ENCODE measurements at places on chromosomes 7 and 10.

- peak; percentile 31 for DNase-seq
Measured at GRCh38 chr10:128540128-128540762, 414.0 kb upstream of the MKI67 start.

DNA sequence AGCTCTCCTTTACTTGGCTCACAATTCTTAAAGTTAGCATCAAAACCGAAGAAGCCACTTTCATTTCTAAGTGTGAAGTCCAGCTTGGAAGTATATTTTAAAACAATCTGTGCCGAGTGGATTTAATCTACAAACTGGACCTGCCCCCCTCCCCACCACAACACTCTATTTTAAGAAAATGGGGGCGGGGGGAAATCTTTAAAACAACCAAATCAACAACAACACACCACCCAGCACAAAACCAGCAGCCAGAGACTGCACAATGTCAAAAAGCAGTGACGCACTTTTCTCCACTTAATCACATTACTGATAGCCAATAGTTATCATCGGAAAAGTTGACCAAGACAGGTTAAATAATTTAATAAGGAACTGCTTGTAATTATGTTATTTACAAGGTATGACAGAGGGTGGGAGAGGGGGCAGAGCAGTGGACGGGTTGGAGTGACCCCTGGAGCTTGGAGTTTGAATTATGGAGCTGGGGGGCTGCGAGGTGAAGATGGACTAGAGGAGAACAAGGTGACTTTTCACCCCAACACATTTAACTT is 2.8 kb downstream of the EBF3 start:
- no peak for DNase-seq

- DNase-seq, result no peak
Measured at GRCh38 chr10:71015674-71016073, 127.3 kb upstream of the PCBD1 start.

GRCh38 chr7:85186521-85187241 is at the start of gene SEMA3D:
SEMA3D (minus strand) TSS chr7:85187056; CDS start chr7:85121891, 65,165 bp downstream.
- DNase-seq, result peak; percentile 92

GRCh38 chr10:91296471-91296870 is 76.0 kb downstream of the PCGF5 start:
- no peak for DNase-seq

GRCh38 chr7:26201247-26202018 is at the start of gene CBX3:
CBX3 (plus strand) TSS chr7:26201745; CDS start chr7:26202999, 1,254 bp downstream.
- DNase-seq, result peak; percentile 94

DNA sequence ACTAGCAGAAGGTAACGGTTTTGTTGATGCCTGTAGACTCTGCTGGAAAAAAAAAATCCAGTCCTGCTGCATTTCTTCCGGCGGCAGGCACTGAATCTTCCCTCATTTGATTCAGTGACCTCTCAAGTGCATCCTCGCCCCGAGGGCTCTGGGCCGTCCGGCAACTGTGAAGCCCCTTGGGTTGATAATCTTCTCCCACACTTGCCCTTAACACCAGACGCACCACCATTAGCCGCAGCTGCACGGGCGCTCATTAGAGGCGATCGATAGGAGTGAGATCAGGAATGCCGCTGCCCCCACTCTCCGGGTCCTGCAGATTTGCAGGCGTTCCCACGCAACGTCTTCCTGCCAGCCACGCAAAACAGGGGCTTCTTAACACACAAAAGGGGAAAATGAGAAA is 200.0 kb upstream of the MKI67 start:
- DNase-seq, result no peak

GRCh38 chr10:126133906-126134656 is 237.7 kb downstream of the FANK1 start:
- peak; percentile 51 for DNase-seq

GRCh38 chr7:93327006-93327633 is 95.0 kb downstream of the VPS50 start:
- no peak for DNase-seq

- no peak for DNase-seq
Measured at GRCh38 chr7:147412782-147413556, 1177.6 kb upstream of the C7orf33 start.

- no peak for DNase-seq
Measured at GRCh38 chr7:142024547-142024946, 28.9 kb downstream of the MGAM start.

- DNase-seq, result no peak
Measured at GRCh38 chr10:42916974-42917373, 134.4 kb downstream of the BMS1 start.

DNA sequence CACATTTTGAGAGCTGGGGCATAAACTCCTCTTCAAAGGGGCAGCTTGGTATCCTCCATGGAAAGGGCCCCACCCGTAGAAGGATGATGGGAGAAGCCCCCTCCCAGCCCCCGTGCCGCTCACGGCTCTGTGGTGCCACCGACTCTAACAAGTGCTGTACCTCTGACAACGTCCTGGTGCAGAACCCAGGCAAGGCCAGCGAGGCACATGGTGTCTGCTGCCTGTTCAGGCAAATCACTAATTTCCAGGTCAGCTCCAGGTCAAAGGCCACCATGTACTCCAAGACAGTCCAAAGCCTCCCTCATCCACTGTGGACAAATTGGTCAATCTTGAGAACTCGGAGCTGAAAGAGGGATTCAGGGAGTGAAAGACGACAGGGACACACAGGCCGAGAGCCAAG is 11.4 kb upstream of the CNPY1 start:
- DNase-seq, result no peak
